ENCODE measurements at places on chromosomes 7 and 10.

GRCh38 chr10:29389493-29389892 is 100.6 kb downstream of the LYZL1 start:
- no peak for DNase-seq
- H3K4me3 ChIP-seq, result no peak overlapping the region
- no peak overlapping the region for H3K27ac ChIP-seq
- no peaks in the 10 kb centered on the region for H3K27me3 ChIP-seq
- no peaks in the 10 kb centered on the region for H3K36me3 ChIP-seq
- H3K4me1 ChIP-seq, result no peaks in the 10 kb centered on the region

DNA sequence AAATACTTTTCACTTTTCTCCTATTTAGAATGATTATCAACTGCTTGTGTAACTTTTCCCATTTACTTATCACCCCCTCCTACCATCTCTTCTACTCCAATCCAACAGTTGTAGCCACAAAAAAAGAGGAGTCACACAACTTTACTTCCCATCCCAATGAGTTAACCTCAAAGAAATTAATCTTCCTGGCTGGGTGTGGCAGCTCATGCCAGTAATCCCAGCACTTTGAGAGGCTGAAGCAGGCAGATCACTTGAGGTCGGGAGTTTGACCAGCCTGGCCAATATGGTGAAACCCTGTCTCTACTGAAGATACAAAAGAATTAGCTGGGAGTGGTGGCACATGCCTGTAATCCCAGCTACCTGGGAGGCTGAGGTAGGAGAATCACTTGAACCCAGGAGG is 19.9 kb downstream of the SYPL1 start:
- no peak overlapping the region for H3K27ac ChIP-seq
- no peaks in the 10 kb centered on the region for H3K27me3 ChIP-seq
- peaks cover 14% of the 10 kb centered on the region for H3K36me3 ChIP-seq
- no peak for DNase-seq
- 0 out of 2 replicates have a peak, but pooled peaks cover 7% of the 10 kb centered on the region for H3K4me1 ChIP-seq

DNA sequence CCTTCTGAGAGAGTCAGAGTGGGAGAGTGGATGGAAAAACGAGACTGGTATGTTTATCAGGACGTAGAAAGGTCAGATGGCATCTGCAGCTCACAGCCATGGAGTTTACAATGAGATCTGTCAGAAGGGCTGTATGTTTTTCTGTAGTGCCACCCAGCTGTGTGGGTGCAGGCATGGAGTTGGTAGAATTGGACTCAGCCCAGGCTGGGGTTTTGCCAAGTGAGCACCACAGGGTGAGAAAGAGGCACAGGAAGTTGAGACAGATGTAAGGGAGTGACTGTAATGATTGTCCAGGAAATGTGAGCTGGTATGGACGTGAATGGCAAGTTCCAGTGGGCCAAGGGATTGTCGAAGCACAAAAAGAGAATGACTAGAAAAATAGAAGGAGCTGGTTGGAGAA is 9.1 kb upstream of the ZYX start:
- no peak overlapping the region for H3K27ac ChIP-seq
- no peaks in the 10 kb centered on the region for H3K27me3 ChIP-seq
- no peaks in the 10 kb centered on the region for H3K36me3 ChIP-seq
- peaks cover 51% of the 10 kb centered on the region for H3K4me1 ChIP-seq

GRCh38 chr7:118011652-118012051 is 138.4 kb upstream of the CTTNBP2 start:
- no peaks in the 10 kb centered on the region for H3K27me3 ChIP-seq
- DNase-seq, result no peak
- H3K4me1 ChIP-seq, result no peaks in the 10 kb centered on the region
- H3K36me3 ChIP-seq, result no peaks in the 10 kb centered on the region

DNA sequence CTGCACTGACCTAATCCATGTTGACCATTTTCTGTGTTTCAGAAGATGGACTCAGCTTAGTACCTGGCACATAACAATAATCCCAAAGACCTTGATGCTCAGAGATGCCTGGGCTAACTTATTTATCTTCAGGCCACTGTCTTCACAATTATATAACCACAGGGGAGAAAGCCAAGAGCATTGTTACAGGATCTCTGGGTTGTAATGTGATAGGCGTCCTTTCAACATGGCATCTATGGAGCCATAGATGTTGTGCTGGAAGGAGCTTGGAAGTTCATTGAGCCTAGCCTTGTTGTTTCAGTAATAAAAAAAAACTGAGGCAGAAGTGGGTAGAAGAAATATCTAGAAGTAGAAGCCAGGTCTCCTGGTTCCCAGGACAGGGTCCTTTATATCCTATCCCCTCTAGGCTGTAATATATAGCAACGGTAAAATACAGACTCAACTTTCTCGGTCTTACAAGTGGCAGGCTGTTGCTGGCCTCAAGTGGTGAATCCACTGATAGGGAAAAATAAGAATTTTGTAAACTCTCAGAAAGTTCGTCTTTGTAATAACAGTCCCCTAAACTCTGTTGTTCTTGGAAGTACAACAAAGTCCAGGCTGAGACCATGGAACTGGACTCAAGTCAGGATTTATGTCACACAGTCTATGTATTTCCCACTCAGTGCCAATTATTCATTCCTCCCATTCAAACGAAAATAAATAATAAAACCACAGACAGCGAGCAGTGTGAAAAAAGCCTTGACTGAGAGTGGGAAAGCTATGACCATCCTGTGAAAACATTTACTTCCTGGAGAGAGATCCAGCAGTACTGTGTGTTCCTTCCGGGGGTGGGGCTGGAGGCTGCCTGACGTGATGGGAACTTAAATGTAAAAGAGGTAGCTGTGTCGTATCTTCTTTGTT is 277.6 kb downstream of the REEP3 start:
- peak; percentile 26 for DNase-seq
- no peaks in the 10 kb centered on the region for H3K36me3 ChIP-seq
- no peaks in the 10 kb centered on the region for H3K27me3 ChIP-seq
- no peak overlapping the region for H3K4me3 ChIP-seq
- H3K4me1 ChIP-seq, result peaks cover 10% of the 10 kb centered on the region

DNA sequence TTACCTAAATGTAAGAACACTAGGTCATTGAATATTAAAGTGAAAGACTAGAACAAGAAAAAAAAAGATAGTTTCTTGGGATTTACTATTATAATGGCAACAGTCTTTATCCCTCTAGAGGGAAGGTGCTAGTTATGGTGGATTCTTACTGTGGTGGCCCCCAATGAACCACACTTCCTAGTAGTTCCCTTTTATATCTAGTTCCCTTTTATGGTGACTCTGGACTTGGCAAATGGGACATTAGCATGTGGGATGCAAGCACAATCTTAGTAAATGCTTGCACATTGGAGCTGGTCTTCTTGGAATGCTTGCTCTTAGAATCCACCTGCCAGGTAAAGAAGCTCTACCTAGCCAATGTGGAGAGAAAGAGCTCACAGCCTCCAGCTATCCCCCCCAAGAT is 430.2 kb downstream of the LRMDA start:
- H3K27ac ChIP-seq, result no peak overlapping the region
- H3K4me3 ChIP-seq, result no peak overlapping the region
- no peaks in the 10 kb centered on the region for H3K27me3 ChIP-seq
- no peaks in the 10 kb centered on the region for H3K36me3 ChIP-seq

- H3K27me3 ChIP-seq, result no peaks in the 10 kb centered on the region
- no peaks in the 10 kb centered on the region for H3K36me3 ChIP-seq
- no peak for DNase-seq
- H3K27ac ChIP-seq, result no peak overlapping the region
- H3K4me3 ChIP-seq, result no peak overlapping the region
Observed at GRCh38 chr10:63143987-63144386, 10.9 kb downstream of the NRBF2 start.

Measured in GM23338 (cell line).